ENCODE measurements at places on chromosomes 5 and 9. TPM values are rescaled to one million over a fixed set of nuclear protein-coding genes. Genes with fewer than 3 reads are reported as not detected.

The DOK3 gene
- 5.7 TPM for total RNA-seq

The ZNF608 gene
- total RNA-seq = not detected

The MXD3 gene
- total RNA-seq = 60.2 TPM

The C5orf15 gene
- 20.9 TPM for total RNA-seq

The CNTFR gene
- total RNA-seq = not detected

GRCh38 chr5:78648359-78649210 lies at the start of gene LHFPL2:
TSS of gene LHFPL2 (minus strand) at chr5:78648772. CDS start at chr5:78510213, 138,559 bp downstream.
- no peak for DNase-seq
- H3K4me1 ChIP-seq = peaks cover 12% of the 10 kb centered on the region
- H3K27me3 ChIP-seq = peaks cover 65% of the 10 kb centered on the region
- no peak within 1 kb of the TSS for H3K27ac ChIP-seq
- peak within 1 kb of the TSS; percentile 60 for H3K4me3 ChIP-seq

GRCh38 chr5:95801532-95801931 lies 21.0 kb downstream of the GLRX start:
- H3K27ac ChIP-seq = no peak overlapping the region
- H3K27me3 ChIP-seq = no peaks in the 10 kb centered on the region
- no peak overlapping the region for H3K4me3 ChIP-seq
- H3K4me1 ChIP-seq = peaks cover 7% of the 10 kb centered on the region

GRCh38 chr5:59575648-59576445 lies 317.7 kb downstream of the PDE4D start:
- no peak overlapping the region for H3K4me3 ChIP-seq
- DNase-seq = no peak
- H3K36me3 ChIP-seq = no peaks in the 10 kb centered on the region

GRCh38 chr5:10528056-10528816 lies 35.6 kb upstream of the ANKRD33B start:
- peaks cover 15% of the 10 kb centered on the region for H3K27me3 ChIP-seq
- no peak overlapping the region for H3K27ac ChIP-seq
- peaks cover 7% of the 10 kb centered on the region for H3K4me1 ChIP-seq
- no peak overlapping the region for H3K4me3 ChIP-seq
- no peak for DNase-seq

DNA sequence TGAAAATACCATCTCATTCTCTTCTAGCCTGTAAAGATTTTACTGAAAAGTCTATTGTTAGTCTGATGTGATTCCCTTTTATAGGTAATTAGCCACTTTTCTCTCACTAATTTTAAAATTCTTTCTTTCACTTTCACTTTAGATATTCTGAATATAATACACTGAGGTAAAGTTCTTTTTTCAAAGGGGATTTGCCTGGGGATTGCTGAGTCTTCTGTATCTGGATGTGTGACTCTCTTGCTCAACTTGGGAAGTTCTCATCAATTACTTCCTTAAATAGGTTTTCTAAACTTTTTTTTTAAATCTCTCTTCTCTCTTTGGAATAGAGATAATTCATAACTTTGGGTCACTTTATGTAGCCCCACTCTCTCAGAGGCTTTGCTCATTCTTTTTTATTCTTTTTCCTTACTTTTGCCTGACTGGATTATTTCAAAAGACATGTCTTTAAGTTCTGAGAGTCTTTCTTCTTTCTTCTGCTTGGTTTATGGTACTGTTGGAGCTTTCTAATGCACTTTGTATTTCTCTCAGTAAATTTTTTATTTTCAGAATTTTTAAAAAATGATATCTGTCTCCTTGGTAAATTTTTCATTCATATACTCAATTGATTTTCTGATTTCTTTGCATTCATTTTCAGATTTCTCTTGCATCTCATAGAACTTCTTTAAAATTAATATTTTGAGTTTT lies 55.9 kb upstream of the IL12B start:
- peaks cover 15% of the 10 kb centered on the region for H3K36me3 ChIP-seq
- H3K27ac ChIP-seq = no peak overlapping the region
- DNase-seq = no peak
- H3K27me3 ChIP-seq = peaks cover 32% of the 10 kb centered on the region
